ENCODE measurements at places on chromosomes 12 and 14. TPM values are rescaled to one million over a fixed set of nuclear protein-coding genes. Genes with fewer than 3 reads are reported as not detected.

ALX1 gene
- total RNA-seq = not detected

TMEM121 gene
- total RNA-seq = 2.5 TPM

RERGL gene
- not detected for total RNA-seq

SLC6A15 gene
- total RNA-seq = not detected

KRT80 gene
- total RNA-seq = 0.19 TPM

LIN7A gene
- 13.4 TPM for total RNA-seq

AICDA gene
- total RNA-seq = not detected

BMP4 gene
- 2.1 TPM for total RNA-seq

All from right lobe of liver (tissue), 6 donors.